Hematopoietic multipotent progenitor cell treated with erythropoietin and hydrocortisone succinate and interleukin-3 and kit ligand, for 17 days (in vitro differentiated cells): ENCODE measurements at places on chromosomes 1 and 21.

DNA sequence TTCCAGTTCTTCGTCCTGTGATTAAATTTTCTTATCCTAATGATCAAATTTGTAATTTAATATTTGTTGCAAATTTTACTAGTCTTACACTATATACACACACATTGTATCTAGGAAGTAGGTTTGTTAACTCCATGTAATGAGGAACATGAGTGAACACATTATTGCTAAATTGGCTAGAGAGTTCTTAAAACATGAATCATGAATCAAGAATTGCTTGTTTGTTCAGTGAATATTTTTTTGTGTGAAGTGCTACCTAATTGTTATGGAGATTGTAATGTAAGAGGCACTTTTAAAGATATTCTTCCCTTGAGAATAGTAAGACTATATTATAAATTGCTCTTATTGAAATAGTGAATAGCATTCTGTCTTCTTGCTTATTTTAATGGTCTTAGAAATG lies 4.6 kb downstream of the GPSM2 start:
- DNase-seq: no peak

DNA sequence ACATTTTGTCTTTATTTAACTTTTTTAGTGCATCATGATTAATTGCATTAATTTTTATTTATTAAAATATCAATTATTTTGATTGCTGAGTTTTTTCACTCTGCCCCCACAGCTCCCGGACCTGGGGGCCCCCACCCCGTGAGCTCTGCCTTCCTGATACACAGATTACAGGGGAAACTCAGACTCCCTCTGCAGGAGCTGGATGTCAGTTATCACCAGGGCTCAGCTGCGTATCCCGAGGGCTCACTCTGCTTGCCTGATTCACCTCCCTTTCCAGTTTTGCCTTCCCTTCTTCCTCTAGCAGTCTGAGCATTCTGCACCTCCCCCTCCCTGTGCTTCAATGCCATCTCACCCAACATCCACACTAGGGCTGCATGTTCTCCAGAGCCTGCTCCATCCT lies 98.2 kb downstream of the ATP1A1 start:
- DNase-seq: no peak

- DNase-seq: no peak
Measured at GRCh38 chr1:31400393-31400792, 12.6 kb upstream of the SERINC2 start.

DNA sequence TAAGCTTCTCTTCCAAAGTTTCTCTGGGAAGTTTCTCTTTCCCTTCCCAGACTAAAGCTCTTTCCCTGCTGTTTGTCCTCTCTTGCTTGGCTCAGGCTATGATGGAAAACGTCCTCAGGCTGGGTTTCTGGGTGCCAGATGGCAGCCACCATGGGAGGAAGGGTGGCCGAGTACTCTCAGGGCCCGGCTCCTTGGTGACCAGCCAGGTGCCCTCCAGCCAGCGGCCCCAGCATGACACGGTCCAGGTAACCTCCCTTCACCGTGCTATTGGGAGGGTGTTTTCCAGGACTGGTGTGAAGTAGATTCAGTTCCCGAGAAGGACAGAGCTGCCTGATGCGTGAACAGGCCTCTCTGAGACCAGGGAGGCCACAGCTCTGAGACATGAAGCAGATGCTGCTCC lies 60.3 kb downstream of the KIF26B start:
- DNase-seq: no peak

- DNase-seq: no peak
Measured at GRCh38 chr1:54574158-54574778, 26.2 kb downstream of the ACOT11 start.

GRCh38 chr21:32844653-32845436 lies 73.3 kb upstream of the PAXBP1 start:
- no peak for DNase-seq

GRCh38 chr1:41712695-41713094 lies 206.0 kb downstream of the HIVEP3 start:
- DNase-seq: no peak

DNA sequence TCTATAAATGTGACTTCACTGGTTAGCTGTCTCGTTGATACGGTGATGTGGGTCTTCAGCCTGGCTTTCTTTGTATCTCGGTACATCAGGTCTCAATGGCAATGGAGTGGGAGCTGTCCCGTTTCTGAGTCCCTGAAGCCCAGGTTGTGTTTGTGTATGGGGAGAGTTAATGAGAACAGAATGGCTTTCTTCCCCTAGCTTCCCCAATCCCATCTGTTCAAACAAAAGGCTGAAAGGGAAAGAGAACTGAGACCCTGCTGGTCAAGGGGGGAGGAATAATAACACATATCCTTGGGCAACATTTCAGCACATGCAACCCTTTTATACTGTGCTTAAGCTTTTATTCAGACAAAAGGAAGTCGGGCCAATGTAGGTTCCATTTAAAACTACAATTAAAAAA lies 28.4 kb upstream of the CASQ2 start:
- no peak for DNase-seq

- no peak for DNase-seq
Measured at GRCh38 chr21:42360317-42360716, 6.0 kb downstream of the TFF1 start.

GRCh38 chr1:110605446-110605845 lies 712 bp downstream of the KCNA2 start:
- DNase-seq: no peak

DNA sequence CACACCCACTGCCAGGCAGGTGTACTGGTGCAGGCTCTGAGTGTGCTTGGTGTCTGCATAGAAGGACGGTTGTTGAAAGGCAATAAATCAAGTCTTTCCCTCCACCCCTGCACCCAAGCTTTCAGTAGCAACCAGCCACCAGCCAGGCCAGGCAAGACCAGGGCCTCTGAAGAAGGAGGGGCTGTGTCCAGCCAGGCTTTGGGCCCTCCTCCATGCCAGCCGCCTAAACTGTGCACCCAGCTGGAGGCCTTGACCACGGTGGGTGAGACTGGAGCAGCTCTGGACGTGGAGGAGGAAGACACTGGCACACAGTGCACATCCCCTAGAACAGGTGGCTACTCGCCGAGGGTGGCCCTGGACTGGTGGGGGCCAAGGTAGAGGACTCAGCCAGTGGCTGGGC lies 4.9 kb downstream of the OLIG2 start:
- no peak for DNase-seq

DNA sequence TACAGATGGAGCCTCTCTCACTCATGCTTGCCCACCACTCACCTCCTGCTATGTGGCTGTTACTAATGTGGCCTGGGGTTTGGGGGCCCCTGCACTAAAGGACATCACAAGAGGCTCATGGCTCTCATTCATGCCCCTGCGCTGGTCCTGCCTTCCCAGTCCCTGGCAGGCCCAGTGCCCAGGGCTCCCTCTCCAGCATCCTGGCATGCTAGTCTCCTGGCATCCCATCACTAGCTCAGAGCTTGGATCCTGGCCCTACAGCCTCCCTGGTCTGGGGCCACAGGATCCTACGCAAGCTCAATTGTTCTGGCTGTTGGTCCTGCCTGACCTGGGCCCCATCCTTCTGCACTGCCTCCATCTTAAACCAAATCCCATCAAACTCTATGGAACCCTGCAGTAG lies 685.4 kb downstream of the PTPRU start:
- DNase-seq: no peak

GRCh38 chr1:155944444-155944799 lies 3.0 kb downstream of the RXFP4 start:
- no peak for DNase-seq

GRCh38 chr1:235513495-235514366 lies 9.5 kb upstream of the B3GALNT2 start:
- peak; percentile 82 for DNase-seq

DNA sequence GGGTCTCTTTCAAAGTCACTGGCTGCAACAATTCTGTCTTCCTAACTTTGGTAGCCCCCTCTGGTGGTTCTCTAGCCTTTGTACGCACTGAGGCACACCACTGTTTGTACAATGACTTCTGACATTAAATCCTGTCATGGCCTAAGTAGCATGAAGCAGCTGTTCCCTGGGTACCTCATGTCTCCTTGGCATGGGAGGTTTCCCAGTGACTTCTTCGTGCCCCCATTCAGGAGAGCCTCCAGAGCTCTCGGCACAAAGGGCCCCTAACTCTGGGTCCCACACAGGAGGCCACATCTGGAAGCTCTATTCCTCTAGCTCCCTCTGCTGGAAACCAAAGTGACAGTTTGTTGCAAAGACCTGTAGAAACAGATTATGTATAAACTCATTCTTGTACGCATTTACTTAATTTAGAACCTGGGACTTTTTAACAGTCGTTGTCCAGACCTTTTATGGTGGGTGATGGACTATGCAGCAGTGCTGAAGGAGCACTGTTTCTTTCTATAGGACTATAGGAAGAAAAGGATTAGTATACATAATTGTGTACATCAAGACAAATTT lies 13.4 kb downstream of the SWT1 start:
- DNase-seq: peak; percentile 87

DNA sequence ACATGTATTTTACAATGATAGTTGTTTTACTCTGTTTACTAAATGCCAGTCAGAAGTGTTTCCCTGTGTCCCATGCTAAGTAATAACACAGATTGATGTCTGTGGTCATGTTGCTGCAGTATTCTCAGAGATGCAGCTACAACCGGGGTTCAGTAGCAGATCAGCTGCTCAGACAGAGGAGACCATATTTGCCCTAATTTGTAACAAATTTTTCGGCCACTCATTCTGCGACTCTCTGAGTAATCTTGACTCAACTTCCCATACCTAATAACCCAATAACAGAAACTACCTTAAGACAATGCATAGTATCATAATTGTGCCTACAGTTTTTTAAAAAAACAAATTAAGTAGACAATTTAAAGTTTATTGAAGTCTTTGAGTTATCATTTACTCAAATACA lies 32.6 kb downstream of the NIBAN1 start:
- DNase-seq: no peak

DNA sequence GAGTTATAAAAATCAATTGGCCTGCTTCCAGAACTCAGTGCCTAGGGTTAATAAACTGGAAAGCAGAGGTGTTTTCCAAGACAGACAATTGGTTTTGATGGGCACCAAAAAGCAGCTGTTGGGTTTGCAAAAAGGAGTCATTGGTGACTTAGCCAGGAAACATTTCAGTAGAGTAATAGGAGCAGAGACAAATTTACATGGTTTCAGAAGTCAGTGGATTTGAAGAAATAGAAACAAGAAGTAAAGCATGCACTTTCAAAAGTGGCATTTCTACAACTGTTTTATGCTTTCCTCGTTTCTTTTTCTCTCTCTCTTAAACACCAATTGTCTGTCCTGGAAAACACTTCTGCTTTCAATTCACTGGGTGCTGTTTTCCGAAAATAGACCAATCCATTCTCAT lies 87.8 kb downstream of the GLUL start:
- DNase-seq: no peak

DNA sequence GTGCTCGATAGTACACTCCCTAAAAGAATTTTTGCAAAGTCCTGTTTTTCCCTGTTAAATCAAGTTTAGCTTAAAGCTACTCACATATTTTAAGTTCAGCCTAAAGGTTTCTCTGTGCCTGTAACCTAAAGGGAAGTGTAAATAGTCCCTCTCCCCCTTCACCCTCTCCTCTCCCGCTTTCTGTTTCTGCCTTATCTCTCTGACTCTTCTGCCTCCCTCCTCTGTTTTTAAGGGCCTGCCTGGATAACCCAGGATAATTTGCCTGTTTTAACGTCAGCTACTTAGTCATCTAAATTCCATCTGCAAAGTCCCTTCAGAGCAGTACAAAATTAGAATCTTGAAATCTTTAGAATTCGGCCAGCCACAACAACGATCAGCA lies 92.6 kb downstream of the NID1 start:
- DNase-seq: no peak

DNA sequence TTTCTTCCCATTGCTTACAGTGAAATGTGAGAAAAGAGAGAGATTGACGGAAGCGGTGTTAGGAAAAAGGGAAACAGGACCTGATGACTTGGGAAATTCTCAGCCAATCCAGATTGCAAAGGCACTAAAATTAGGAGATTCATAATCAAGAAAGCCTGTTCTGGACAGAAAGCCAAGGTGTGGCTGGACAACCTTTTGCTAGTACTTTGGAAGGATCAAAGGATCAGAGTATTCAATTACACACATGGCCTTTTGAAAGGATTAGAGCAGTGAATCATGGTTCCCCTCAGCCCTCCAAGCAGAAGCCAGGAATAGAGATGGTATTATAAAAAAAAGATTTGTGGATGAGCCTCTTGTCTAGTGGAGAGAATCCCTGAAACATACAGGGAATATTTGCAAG lies 669.8 kb upstream of the ADAMTS5 start:
- no peak for DNase-seq

DNA sequence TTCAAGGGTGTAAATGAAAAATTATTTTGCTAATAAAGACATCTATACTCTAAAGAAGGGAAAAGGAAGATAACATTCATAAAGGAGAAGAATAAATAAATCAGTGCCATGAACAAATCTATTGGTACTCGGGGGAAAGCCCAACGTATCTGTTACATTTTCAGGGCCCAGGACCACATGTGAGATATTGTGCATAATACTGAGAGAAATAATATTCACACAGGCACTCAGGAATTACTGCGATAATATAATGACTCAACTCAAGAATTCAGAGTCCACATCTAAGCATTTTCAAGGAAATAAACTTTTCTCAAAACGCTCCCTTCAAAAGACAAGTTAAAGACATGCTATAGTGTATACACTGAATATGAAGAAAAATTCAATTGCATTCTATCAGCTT lies 108.8 kb downstream of the SMYD2 start:
- no peak for DNase-seq

DNA sequence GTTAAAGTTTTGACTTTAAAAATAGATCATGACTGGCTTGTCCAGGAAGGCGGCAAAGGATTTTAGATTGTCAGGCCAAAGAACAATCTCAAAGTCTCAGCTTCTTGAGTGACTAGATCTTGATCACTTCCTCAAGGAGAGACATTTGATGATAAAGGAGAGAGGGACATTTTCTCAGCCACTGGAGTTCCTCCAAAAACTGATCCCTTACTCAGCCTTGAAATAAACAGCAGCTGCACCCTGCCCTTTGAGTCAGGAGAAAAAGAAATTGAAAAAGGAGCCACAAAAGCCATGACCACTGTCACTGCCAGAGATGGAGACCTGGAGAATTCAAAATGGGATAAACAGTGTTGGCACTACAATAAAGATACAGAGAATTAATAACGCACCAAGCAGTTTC lies 288.4 kb upstream of the PRMT6 start:
- DNase-seq: no peak

GRCh38 chr1:90175490-90176167 lies 180.7 kb downstream of the ZNF326 start:
- no peak for DNase-seq

- no peak for DNase-seq
Measured at GRCh38 chr1:55287723-55288122, 72.6 kb upstream of the USP24 start.

GRCh38 chr1:97999320-97999719 lies 78.5 kb upstream of the DPYD start:
- no peak for DNase-seq

- no peak for DNase-seq
Measured at GRCh38 chr1:22529901-22530621, 33.2 kb upstream of the EPHA8 start.
